ENCODE measurements at places on chromosomes 11 and 22.
A peak's percentile ranks its signal among the peaks of the same experiment; 100 is the strongest.

GRCh38 chr11:5625281-5625680, 480 bp downstream of the TRIM34 start:
- no peak for DNase-seq

- no peak for DNase-seq
Measured at GRCh38 chr22:40620464-40621046, 16.0 kb downstream of the MRTFA start.

DNA sequence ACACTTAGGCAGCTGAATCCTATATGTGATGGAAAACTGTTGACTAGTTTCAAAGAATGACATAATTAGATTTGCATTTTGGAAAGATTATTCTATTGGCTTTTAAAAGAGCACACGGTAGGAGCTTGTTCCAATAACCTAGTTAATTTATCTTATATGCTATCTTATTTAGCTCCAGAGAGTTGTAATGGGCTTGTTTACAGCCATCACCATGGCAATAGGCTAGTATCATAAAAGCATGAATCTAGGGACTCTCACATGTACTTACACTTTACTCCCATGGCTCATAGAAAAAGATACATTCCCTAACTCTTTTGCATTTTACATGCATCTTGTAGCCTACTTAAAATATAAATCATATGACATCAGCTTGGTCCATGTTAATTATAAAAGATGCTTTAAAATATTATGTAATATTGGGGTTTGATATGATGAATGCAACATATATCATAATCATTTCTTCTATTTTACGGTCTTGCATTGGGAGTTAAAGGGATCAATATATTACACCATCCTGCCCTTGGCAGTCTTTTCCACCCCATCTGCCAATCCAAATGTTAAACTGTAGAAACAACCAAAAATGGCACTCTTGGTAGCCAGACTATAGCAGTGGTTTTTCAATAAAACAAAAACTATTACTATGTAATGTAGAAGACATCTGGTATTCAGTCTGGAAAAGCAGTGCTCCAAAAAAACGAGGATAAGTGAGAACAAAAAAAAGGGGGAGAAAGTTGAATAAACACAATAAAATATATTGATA, 2254.0 kb downstream of the LRRC4C start:
- DNase-seq = peak; percentile 24

GRCh38 chr22:47221840-47222615, 459.6 kb downstream of the TBC1D22A start:
- no peak for DNase-seq

- no peak for DNase-seq
Measured at GRCh38 chr22:19523240-19524169, 705 bp downstream of the CLDN5 start.

GRCh38 chr11:33608386-33608785, 92.2 kb downstream of the C11orf91 start:
- DNase-seq = no peak

GRCh38 chr22:19473578-19473977, 5.4 kb downstream of the UFD1 start:
- DNase-seq = no peak

DNA sequence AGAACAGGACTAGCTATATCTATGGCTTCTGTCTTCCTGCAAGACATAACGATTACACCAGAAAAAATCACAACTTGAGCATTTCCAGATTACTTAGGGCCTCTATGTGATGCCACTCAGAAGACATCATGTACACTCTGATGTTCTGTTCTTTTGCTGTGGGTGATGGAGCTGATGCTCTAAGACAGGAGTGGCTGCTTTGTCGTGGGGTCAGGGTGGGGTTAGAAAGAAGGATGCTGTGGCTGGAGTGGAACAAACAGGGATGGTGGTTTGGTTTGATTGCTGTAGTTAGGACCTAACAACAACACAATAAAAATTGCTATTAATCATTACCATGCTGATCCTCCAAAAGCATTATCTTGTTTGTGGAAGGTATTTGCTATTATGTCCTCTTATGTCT, 120.3 kb upstream of the ARHGAP20 start:
- DNase-seq = no peak

DNA sequence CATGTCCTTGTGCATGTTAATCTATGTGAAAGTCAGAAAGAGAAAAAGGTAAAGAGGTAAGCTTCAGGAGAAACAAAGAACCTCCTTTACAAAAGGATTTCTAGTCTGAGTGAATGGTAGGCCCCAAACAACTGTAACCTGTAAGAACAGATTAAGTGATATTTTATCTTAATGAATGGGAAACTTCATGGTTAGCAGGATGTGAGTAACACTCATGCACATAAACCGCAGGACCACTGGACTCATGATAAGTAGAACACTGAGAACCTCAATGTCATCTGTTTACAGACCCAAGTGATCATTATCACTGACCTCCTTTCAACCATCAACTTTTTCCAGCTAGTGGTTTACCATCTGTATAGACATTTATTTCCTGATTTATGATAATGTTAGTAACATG, 19.9 kb downstream of the OR8G5 start:
- DNase-seq = no peak

GRCh38 chr11:85530634-85531033, 96.5 kb downstream of the DLG2 start:
- DNase-seq = no peak

DNA sequence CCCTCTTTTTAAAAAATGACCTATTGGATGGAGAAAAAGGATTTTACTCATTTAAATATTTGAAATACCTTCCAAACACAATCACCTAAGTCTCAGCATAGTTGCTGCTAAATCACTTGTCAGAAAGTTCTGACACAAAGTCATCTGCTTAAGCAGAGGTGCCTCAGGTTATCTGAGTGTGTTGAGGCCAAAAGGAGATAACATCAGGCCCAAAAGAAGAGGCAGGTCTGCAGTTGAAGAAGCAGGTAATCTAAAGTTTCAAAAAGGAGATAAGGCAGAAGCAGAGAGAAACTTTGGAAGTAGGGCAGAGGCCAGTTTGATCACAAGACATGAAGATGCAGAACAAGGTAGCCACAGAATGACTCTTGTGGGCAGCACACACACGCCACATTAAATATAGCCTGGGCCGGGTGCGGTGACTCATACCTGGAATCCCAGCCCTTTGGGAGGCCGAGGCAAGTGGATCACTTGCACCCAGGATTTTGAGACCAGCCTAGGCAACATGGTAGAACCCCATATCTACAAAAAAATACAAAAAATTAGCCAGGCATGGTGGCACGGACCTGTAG, 175.7 kb upstream of the API5 start:
- no peak for DNase-seq
